Skeletal muscle cell (primary cell): ENCODE measurements at places on chromosomes 5 and 9.

GRCh38 chr5:72448368-72448767 is 58.8 kb downstream of the ZNF366 start:
- no peak for DNase-seq

DNA sequence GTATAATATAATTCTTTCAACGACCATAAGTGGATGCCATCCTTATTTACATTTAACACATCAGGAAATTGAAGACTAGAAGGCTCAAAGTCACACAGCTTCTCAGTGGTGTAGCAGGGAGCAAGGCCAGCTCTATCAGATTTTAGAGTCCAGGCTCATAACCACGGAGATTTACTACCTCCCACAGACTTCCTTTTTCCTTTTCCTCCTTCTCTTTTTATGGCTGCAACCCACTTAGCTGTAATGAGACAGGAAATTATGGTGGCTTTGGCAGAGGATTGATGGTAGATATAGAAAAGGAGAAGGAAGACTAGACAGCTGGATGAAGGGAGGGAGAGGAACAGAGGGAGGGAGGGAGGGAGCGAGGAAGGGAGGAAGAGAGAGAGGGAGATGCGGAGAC is 47.4 kb downstream of the SPEF2 start:
- DNase-seq = no peak

DNA sequence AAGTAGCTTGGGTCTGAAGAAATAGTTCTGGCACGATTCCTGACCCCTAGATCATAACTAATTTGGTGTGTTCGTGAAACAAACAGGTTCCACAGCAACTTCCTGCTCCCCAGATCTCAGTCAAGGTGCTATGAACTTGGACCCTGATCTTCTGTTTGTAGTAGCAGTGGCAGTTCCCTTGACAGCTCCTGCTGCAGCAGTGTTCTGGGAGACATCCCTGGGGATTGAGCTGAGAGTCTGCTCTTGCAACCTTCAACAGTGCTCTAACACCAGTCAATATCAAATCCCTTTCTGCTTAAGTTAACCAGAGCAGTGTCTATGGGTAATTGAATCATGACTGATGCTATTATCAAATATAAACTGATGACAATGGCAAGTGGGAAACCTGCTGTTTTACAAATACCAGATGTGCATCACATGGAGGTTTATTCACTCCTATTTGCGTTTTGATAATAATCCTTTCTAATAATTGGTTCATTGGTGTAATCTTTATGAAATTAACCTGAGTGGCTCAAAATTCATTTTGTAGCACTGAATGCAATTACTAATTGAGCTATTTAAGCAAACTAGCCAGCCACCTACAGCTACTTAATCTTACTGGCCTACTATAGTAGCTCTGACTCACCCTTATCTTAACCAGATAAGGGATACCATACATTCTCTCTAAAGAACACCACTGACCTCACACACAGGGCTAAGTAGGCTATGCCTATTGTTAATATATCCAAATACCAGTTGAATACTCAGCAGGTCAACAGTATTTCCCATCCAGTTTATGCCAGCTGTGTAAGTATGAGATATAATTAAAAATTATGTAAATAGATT is 21.9 kb downstream of the KDM4C start:
- no peak for DNase-seq

DNA sequence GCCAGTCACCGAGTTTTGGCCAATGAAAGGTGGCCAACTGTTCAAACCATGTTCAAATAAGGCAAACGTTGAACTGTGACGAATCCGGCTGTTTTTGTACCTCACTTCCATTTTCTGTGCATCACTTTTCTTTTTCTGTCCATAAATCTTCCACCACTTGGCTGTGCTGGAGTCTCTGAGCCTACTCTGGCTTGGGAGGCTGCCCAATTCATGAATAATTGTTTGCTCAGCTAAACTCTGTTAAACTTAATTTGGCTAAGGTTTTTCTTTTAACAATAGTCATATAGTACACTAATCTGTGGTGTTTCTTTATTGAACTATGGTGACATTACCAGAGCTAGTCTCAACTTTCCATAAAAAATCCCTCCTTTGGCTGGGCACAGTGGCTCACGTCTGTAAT is 11.3 kb downstream of the NIM1K start:
- no peak for DNase-seq

- DNase-seq = no peak
Observed at GRCh38 chr5:176436656-176437055, 11.5 kb upstream of the FAF2 start.
